Endodermal cell (in vitro differentiated cells): ENCODE measurements at places on chromosomes 7 and 10.

DNA sequence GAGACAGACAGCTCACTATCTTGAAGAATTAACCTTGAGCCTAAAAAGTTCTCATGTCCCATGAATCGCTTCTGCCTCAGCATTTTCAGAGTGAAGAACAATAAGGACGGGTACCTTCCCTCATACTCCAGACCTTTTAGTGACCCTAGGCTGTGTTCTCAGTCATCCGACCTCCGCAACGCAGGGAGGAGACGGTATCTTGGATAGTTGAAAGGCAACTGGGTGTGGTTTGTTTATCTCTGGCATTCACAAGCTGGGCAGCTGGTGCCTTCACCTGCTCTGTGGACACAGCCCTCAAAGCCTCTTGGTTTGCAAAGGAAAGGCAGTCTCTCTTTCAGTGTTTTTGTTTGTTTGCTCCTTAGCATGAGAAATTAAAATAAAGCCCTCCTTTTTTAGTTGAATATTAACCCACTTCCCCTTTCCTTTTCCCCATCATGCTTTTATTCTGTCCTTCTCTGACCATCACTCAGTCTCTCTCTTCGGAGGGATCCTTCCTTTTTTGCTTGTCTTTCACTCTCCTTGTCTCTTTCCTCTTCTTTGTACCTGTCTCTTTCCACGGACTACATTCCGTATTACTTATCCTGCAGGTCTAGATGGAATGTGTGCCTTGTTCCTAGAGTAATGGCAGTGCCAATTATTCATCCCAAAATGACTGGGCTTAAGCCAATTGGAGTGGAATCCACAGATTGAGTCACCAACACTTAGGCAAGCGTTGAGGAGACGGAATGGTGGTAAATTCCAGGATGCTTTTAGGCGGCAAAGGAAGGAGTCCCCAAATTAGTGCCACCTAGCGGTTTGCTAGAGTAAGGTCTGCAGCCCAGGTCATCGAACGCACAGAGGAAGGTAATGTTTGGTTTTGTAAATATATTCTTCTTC lies 45.8 kb downstream of the PRR15 start:
- peak; percentile 83 for DNase-seq

DNA sequence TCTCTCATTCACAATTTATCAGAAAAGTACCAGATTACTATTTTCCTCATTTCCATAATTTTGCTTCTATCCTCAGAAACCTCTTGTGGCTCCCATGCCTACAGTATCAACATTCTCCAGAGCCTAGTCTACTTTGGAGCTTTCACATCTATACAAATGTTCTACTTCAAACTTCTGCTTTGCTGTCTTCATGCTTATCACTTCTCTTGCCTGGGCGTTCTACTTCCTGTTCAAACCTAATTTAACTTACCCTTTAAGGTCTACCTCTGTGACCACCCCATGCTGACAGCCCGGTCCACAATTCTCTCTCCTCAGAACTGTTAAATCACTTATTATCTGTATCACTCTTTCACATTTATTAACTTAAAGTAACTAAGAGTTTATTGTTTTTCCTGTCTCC lies 6.1 kb upstream of the PTPN12 start:
- DNase-seq, result no peak

GRCh38 chr10:25982107-25982506 lies 48.1 kb downstream of the MYO3A start:
- DNase-seq, result peak; percentile 63

- DNase-seq, result no peak
Measured at GRCh38 chr7:831596-832166, 595 bp upstream of the SUN1 start.

DNA sequence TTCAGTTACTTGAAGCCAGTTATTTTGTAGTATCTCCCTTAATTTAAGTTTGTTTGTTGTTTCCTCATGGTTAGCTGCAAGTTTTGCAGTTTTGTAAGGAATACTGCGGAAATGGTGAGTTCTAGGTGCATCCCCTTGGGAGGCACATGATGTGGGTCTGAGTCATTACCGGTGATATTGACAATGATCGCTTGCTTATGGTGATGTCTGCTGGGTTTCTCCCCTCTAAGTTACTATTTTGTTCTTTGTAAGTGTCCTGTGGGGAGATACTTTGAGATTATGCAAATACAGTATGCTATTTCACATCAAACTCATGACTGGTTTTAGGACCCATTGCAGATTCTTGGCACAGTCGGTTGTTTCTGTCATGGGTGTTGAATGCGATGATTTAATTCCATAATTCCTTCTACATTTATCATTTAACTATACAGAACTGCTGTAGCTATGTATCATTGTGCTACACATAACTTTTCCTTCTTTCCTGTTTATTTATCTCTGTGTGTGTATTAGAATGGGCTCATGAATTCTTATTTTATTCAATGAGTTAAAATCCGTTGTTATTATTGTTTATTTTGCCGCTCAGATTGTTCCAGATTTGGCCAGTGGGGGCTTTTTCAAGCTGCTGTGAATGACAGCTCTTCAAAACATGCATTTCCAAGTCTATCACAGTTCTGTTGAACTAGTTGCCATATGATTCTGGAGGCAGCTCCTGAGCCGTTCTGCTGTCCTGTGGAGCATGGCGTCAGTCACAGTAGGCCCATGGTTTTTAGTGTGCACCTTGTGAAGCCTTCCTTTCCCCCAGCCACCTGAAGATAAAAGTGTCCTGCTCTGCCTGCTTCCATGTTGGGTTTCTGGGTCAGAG lies 18.4 kb downstream of the TSPAN14 start:
- no peak for DNase-seq

- no peak for DNase-seq
Measured at GRCh38 chr7:68458010-68458908, 1140.0 kb upstream of the AUTS2 start.

DNA sequence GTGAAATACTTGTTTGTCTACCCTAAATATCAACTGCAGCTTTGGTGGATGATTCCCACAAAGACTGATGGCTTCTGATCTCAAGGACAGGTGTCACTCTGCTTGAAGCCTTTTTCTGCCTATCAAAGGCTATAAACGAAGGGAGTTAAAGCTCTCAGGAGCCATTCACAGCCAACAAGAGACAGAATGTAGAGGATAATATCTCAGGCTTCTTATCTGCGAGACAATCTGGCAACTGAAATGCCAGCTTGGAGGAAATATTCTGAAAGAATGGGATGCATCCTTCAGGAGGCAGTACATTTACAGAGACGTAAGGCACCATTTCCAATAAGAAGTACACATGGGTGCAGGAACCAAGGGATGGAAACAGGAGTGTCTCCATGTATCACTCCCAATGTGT lies 549.4 kb downstream of the GPAM start:
- no peak for DNase-seq

DNA sequence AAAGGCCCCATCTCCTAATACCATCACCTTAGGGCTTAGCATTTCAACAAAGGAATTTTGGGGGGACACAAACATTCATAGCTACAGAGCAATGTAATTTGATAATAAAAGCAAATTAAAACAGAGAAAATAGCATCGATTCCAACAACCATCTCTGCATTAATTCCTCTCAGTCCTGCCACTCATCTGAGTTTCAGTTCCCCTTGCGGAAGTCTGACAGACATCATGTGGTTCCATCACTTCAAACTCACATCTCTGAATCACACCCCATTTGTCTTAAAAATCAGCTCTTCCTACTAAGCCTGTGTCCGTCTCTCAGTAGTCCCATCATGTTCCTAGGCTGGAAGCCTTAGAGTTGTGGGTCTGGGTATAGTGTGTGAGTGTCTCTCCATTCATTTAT lies 3.6 kb downstream of the ADCK2 start:
- DNase-seq, result no peak

GRCh38 chr10:10320956-10321355 lies 696.7 kb upstream of the CELF2 start:
- no peak for DNase-seq

GRCh38 chr10:130741901-130742855 lies 569.3 kb downstream of the TCERG1L start:
- peak; percentile 38 for DNase-seq

DNA sequence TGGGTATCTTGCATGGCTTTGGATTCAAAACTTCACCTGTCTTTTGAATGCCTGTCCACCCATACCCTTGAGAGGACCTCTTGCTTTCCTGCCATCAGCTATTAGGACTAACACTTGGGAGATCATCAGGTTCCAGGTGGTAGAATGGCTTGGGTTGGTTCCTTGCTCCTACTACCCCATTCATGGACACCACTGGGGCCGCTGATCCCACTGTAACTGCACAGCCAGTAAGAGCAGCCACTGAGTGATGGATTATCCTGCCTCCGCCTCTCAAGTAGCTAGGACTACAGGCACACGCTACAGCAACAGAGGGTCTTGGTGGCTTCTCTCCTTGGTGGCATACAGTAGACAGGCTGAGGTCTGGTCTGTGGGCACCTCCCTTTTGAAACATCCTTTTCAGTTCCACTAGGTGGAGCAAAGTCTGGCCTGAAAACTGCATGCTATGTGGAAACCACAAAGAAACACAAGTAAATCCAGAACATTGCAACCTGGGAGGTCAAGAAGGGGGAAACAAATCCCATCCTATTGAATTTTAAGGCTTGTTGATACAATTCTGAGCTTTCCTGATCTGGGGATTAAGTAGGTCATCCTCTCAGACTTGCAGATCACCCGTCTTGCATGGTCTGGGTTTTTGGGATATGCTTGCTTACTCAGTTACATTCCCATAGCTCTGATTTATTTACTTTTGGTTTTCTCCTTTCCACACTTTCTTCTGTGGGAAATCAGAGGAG lies 9.4 kb downstream of the WBP1L start:
- peak; percentile 71 for DNase-seq

GRCh38 chr7:116145245-116145852 lies 65.0 kb upstream of the TES start:
- no peak for DNase-seq

- DNase-seq, result no peak
Measured at GRCh38 chr7:55570218-55570873, 2.0 kb downstream of the VOPP1 start.

- peak; percentile 81 for DNase-seq
Measured at GRCh38 chr10:47309408-47310089, 9.6 kb downstream of the GDF10 start.

- DNase-seq, result peak; percentile 68
Measured at GRCh38 chr7:151539088-151539671, 19.5 kb upstream of the RHEB start.

DNA sequence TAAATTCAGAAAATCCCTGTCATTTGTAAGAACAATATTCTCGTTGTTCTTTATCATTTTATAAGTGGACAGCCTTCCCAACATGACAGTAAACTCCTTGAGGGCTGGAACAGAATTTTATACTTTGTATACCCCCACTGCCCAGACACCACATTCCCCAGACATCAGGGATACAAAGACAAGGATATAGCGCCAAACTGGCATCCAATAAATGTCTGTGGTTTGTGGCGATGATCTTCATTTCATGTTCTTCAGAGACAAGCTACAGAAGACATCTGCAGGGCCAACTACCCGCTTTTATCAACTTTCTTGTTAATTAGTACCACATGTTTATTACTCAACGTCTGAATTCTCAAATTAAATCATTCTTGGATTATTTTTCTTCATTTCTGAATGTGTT lies 155.9 kb downstream of the ATE1 start:
- no peak for DNase-seq

DNA sequence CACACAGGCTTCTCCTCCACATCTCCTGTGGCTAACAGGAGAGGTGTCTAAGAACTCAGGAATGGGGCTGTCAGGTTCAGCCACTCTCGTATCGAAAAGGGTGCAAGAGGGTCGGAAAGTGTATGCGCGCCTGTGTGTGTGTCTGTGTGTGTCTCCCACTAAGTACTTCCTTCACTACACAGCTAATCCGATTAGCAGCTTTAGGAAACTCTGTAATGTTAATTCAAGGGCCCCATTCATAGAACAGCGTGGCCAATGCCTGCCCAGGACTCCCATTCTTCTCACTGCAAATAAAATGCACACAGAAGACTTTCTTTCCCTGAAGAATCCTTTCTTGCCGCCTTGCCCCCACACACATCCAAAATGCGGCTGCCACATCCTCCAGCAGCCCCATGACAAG lies 39.9 kb downstream of the TLL2 start:
- DNase-seq, result peak; percentile 22

DNA sequence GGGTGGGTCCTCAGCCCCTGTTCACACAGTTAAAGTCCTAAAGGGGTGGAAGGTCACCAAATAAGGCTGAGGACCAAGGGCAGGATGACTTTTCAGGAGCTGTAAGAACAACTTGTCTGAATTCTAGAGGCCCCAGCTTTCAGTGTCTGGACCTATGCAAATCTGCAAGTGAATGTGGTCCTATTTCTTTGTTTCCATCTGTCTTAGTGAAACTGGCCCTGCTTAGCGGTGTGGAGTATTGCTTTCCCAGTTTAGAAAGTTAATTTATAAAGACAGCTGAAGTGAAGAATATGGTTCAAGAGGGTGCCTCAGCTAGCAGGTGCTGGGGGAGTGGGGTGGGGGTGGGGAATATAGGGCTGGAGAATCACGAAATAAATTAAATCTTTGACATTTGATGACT lies 40.1 kb downstream of the HHEX start:
- no peak for DNase-seq

DNA sequence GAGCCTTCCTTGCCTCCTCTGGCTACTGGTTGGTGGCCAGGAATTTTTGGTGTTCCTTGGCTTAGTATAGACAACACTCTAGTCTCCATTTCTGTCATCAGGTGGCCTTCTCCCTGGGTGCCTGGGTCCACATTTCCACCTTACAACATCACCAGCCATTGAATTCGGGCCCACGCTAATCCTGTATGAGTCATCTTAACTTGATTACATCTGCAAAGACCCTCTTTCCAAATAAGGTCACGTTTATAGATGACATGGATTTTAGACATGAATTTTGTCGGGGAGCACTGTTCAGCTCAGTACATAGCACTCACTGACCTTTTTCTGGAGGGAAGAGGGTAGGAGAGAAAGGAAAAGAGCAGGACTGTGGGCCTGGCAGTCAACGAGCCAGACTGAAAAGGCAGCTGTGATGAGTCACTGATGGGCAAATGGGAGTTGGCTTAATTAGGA lies 39.4 kb downstream of the MMRN2 start:
- no peak for DNase-seq
